ENCODE measurements at places on chromosomes 7 and 10.

DNA sequence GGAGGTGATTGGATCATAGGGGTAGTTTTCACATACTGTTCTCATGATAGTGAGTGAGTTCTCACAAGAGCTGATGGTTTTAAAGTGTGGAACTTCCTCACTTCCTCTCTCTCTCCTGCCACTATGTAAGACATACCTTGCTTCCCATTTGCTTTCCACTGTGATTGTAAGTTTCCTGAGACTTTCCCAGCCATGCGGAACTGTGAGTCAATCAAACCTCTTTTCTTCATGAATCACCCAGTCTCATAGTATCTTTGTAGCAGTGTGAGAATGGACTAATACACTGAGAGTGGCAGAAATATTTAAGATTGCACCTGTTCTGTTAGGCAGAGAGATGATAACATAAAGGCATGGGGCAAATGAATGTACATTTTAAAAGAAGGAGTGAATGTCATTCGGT is 507.8 kb downstream of the SORCS3 start:
- DNase-seq = no peak

- peak; percentile 95 for DNase-seq
Observed at GRCh38 chr7:103296901-103297836, at the start of gene PMPCB. Gene PMPCB, plus strand, starts transcription at chr7:103297435. Its CDS starts 25 bp downstream, at chr7:103297460.

DNA sequence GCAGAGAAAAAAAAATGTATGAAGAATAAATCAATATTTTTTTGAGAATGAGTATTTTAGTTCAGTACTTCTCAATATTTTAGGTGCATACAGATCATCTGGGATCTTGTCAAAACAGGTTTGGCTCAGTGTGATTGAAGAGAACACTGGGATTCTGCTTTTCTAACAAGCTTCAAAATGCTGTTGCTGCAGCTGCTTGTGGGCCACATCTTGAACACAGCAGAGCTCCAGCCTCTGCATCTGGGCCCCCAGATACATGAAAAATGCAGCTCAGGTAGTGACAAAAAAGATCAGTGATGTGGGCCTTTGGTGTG is 1177.1 kb upstream of the C7orf33 start:
- no peak for DNase-seq

GRCh38 chr10:44962870-44963738 is 3.5 kb downstream of the RASSF4 start:
- no peak for DNase-seq

Data from stimulated activated CD4-positive, alpha-beta T cell treated with anti-CD3 and anti-CD28 coated beads, TNF-alpha, amount 100 ng/mL, for 4 hours (primary cell).